ENCODE measurements at places on chromosomes 16 and 17. TPM values are rescaled to one million over a fixed set of nuclear protein-coding genes. Genes with fewer than 3 reads are reported as not detected.

DNA sequence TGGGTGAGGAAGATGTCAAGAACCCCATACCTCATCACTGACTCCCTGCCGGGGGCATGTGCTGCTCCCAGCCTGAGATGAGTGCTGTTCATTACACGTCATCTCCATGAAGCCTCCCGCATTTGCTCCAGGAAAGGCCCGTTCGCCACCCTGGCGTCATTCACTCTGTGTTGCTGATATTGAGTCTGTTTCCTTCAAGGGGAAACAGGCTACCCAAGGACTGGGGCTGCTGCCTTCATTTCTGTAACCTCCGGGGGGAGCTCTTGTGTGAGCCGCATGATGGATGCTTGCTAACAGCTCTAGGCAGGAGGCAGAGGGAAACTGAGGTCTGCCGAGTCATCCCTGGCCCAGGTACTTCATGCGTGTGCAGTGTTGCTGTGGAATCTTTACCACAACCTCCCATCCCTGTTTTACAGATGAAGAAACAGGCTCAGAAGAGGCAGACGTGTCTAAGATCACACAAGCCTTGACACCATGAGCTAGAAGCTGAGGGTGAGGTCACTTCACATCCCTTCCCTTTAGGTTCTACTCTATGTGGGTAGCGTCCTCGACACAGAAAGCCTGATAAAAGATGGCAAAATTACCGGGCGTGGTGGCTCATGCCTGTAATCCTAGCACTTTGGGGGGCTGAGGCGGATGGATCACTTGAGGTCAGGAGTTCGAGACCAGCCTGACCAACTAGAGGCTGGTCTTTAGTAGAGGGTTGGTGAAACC is 3.5 kb upstream of the ARMC5 start:
- peak overlapping the region; percentile 62 for H3K27ac ChIP-seq
- peaks cover 53% of the 10 kb centered on the region for H3K4me1 ChIP-seq
- H3K36me3 ChIP-seq = peaks cover 15% of the 10 kb centered on the region
- H3K27me3 ChIP-seq = no peaks in the 10 kb centered on the region
- peak; percentile 29 for DNase-seq

GRCh38 chr16:1909561-1910231 is 8.5 kb downstream of the HS3ST6 start:
- H3K27me3 ChIP-seq = no peaks in the 10 kb centered on the region
- no peaks in the 10 kb centered on the region for H3K4me1 ChIP-seq
- H3K4me3 ChIP-seq = no peak overlapping the region
- H3K36me3 ChIP-seq = no peaks in the 10 kb centered on the region
- H3K27ac ChIP-seq = no peak overlapping the region
- no peak for DNase-seq

- H3K27me3 ChIP-seq = no peaks in the 10 kb centered on the region
- peaks cover 16% of the 10 kb centered on the region for H3K36me3 ChIP-seq
- H3K27ac ChIP-seq = peak overlapping the region; percentile 46
- H3K4me3 ChIP-seq = no peak overlapping the region
These were observed 7.1 kb upstream of the AKTIP start for GRCh38 chr16:53509906-53510703.

DNA sequence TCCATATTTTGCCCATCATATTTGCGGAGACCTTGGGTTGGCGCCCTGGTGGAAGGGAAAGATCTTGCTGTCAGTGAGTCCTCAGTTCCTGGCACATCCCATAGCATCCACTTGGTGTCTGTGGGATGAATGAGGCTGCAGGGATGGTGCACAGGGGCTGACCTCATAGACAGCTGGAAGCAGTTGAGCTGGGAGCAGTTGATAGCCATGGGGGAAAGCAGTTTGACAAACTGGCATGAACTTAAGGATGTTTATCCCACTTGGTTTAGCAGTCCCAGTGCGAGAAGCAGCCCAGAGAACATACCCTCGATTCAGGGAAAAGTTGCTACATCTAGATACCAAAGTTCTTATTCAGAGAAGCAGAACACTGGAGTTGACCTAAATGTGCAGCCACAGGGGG is 80.7 kb downstream of the SNX29 start:
- no peak overlapping the region for H3K4me3 ChIP-seq
- peaks cover 15% of the 10 kb centered on the region for H3K4me1 ChIP-seq
- no peak overlapping the region for H3K27ac ChIP-seq
- no peaks in the 10 kb centered on the region for H3K27me3 ChIP-seq

ZPBP2 gene
- not detected for total RNA-seq

All from activated CD4-positive, alpha-beta T cell treated with anti-CD3 and anti-CD28 coated beads, Interleukin-2, amount 10 ng/mL, durations not matched to agents 7 days and 5 days (primary cell).